A673 (cell line): ENCODE measurements at places on chromosomes 11 and 22. TPM values are rescaled to one million over a fixed set of nuclear protein-coding genes. Genes with fewer than 3 reads are reported as not detected.

- H3K27ac ChIP-seq = no peak overlapping the region
- H3K4me3 ChIP-seq = no peak overlapping the region
- H3K4me1 ChIP-seq = no peaks in the 10 kb centered on the region
- no peaks in the 10 kb centered on the region for H3K36me3 ChIP-seq
- H3K27me3 ChIP-seq = no peaks in the 10 kb centered on the region
These were observed 4.1 kb upstream of the KCNJ1 start for GRCh38 chr11:128871168-128871610.

- DNase-seq = no peak
- no peak overlapping the region for H3K4me3 ChIP-seq
- no peaks in the 10 kb centered on the region for H3K36me3 ChIP-seq
These were observed 92.5 kb downstream of the CCDC83 start for GRCh38 chr11:85947431-85948272.

The HEPACAM gene
- total RNA-seq = not detected in 2 replicates

The TEX12 gene
- 0.26 and 0.41 TPM in 2 replicates for total RNA-seq
